ENCODE measurements at places on chromosomes 16 and 17.
A peak's percentile ranks its signal among the peaks of the same experiment; 100 is the strongest.

- no peak for DNase-seq
These were observed 146.0 kb downstream of the FTO start for GRCh38 chr16:53849994-53850393.

GRCh38 chr17:78249818-78250806 is 18.7 kb downstream of the TMEM235 start:
- DNase-seq, result no peak

DNA sequence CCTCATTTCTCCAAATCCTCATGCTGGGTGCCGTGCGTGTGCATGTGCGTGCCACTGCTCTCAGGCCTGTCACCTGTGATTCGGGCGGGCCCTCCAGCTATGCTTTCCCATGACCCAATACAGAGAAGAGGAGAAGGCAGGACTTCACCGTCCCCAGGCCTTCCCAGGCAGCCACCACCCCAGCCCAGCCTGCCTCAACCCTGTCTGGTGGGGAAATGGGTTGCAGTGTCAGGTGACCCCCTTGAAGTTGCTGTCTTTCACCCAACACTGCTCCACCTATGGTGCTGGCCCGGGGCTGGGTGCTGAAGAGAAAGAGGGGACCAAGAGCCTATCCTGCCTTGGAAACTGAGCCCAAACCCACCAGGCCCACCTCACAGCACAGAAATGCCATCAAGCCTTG is 94.7 kb downstream of the GOSR1 start:
- DNase-seq, result no peak

DNA sequence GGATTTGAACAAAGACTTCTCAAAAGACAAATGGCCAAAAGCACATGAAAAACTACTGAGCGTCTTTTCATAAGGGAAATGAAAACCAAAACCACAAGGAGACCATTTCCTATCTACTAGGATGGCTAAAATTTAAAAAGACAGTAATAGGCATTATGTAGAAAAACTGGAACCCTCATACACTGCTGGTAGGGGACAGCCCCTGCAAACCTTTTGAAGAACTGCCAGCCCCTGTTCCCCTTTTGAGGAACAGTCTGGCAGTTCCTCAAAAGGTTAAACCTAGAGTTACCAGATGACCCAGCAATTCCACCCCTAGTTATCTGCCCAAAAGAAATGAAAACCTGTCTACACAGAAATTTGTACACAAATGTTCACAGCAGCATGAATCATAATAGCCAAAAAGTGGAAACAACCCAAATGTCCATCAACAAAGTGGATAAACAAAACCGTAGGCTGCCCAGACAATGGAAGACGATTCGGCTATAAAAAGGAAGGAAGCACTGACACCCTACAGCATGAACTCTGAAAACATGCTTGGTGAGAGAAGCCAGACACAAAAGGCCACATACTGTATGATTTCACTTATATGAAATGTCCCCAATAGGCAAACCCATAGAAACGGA is 22.9 kb downstream of the CDIP1 start:
- DNase-seq, result no peak

DNA sequence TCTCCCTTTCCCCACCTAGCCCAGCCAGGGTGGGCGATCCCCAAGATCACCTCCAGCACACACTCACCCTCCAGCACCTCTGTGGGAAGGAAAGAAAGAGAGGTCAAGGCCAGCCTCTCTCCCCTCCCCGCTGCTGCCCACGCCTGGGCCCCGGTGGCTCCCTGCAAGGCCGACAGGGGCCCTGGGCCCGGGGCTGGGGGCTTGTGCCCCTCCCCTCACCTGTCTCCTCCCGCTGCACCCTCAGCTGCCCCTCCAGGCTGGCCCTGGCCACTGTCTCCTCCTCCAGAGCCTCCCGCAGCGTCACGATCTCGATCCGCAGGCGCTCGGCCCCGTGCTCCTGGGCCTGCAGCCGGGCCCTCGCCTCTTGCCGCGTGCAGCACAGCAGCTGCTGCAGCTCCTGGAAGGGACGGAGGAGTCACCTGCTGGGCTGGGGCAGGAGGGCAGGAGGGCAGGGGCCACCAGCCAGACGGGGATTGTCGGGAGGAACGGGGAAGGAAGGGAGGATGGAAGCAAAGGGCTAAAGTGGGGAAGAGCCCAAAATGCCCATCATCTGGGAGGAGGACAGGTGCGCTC is 19.2 kb downstream of the RABEP2 start:
- no peak for DNase-seq

DNA sequence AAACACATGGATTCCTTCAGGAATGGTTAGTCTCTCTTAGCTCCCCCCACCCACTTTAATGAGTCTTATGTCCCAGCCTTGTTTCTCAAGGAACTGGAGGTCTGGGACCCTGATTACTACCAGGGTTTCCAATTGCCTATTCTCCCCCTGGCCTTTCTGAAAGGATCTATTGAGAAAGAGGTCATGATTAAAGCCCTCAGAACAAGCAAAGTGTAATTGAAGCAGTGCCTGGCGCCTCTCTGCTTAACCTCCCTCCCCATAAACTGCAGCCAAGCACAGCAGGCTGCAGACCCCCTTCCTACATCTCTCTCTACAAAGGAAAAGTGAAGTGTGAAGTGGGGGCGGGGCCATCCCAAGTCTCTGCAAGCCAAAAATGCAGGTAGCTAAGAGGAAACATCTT is 159.7 kb upstream of the CDH11 start:
- no peak for DNase-seq

GRCh38 chr17:78823282-78824046 is 17.1 kb downstream of the USP36 start:
- no peak for DNase-seq

DNA sequence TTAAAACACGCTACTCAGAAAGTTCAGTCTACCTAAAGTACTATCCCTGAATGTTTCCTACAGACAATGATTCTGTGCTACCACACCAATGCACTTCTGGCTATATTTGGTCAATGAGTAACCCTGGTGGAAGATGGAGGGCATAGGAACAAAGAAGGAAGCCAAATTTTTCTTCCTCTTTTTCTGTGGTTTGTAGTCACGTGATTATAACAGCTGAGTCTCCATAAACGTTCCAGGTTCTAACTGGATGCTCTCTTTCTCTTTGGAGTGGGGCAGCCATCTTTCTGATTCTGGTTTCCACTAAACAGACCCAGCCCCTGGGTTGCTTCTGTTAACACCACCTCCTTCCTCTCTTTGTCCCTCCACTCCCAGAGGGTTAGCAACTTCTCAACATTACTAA is 274.9 kb downstream of the CDH11 start:
- DNase-seq, result no peak

- no peak for DNase-seq
These were observed 2.5 kb downstream of the SCNN1B start for GRCh38 chr16:23304620-23305019.

DNA sequence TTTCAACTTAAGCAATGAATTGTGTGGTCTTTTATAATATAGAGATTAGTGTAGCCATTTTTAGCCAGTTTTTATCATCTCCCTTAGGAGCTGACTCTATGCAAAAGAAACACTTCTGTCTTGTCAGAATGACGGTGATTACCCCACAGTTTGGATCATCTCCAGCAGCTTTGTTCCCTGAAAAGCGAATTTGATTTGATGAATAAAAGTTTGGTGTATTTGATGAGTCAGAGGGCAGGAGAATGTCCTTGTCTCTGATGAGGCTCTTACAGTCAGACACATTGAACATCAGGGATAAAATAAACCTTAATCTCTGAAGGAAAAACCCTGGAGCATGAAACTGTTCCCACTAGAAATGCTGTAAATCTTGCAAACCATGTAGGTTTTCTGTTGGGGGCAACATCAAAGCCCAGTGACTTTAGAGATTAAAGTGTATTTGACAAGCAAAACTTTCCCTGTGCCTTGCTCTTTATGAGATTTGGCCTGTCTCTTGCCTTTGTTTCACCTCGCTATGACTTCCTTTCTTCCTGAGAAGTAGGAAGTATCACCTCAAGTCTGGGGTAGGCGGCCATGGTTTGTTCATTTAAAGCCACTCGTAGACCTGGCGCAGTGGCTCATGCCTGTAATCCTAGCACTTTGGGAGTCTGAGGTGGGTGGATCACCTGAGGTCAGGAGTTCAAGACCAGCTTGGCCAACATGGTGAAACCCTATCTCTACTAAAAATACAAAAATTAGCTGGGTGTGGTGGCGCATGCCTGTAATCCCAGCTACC is 209.3 kb downstream of the FTO start:
- peak; percentile 62 for DNase-seq

GRCh38 chr17:76053246-76054111 is 18.8 kb downstream of the SRP68 start:
- DNase-seq, result peak; percentile 78

DNA sequence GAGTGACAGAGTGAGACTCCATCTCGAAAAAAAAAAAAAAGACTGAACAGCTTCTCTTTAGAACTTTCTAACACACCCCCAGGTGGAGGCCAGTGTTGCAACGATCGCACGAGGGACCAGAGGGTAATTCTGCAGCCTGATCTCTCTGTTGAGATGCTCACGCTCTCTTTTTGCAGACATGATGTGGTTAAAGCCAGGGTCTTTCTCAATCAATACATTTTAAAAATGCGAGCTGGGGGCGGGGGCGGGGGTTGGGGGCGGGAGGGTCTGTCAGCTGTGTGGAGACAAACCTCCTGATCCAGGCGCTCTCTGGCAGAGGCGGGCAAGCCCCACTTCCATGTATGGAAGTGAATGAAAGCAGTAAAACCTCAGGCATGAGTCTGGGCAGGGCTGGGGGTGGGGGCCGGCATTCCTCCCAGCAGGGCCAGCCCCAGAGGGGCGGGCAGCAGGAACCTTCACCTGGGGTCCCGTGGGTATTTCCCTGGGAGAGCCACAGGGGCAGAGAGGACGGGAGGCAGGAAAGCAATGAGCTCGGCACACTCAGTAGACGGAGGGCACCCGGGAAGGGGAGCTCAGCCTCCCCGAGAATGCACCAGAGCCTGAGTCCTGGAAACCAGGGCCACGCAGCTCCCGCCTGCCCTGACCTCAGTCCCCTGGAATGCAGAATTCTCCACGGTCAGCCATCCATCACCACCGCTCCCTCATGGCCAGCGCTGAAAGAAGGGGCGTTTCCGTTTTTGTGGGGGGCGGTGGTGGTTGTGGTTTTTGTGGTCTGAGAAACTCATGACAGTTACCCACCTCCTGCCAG is 28.0 kb downstream of the NXN start:
- peak; percentile 88 for DNase-seq

DNA sequence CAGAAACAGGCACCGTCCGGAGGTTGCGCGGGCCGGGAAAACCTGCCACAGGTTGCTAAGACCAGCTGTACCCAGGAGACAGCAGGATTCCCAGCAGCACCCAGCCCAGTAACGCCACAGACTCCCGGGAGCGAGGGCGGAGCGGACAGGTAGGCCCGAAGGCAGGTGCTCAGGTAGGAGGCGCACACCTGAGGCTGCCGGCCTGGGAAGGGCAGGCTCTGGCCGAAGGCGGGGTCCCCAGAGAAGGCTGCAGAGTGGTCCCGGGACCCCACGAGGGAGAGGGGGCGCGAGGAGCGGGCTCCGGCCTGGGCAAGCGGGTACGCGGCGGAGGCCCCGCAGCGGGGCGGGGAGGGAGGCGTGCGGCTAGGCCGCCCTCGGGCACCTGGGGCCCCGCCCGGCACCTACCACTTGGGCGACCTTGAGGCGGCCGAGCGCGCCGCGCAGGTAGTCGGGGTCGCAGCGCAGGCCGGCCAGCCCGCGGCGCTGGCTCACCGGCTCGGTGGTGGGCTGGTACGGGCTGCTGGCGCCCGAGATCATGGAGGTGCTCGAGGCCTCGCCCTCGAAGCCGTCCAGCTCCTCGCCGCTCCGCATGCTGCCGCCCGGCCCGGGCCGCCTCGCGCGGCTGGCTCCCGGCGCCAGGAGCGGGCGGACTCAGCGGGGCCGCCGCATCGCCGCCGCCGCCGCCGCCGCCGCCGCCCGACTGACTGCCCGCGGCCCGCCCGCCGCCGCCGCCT is 441 bp downstream of the CMTM4 start:
- peak; percentile 55 for DNase-seq

- DNase-seq, result peak; percentile 57
These were observed 16.9 kb downstream of the GRIN2C start for GRCh38 chr17:74842599-74843351.

DNA sequence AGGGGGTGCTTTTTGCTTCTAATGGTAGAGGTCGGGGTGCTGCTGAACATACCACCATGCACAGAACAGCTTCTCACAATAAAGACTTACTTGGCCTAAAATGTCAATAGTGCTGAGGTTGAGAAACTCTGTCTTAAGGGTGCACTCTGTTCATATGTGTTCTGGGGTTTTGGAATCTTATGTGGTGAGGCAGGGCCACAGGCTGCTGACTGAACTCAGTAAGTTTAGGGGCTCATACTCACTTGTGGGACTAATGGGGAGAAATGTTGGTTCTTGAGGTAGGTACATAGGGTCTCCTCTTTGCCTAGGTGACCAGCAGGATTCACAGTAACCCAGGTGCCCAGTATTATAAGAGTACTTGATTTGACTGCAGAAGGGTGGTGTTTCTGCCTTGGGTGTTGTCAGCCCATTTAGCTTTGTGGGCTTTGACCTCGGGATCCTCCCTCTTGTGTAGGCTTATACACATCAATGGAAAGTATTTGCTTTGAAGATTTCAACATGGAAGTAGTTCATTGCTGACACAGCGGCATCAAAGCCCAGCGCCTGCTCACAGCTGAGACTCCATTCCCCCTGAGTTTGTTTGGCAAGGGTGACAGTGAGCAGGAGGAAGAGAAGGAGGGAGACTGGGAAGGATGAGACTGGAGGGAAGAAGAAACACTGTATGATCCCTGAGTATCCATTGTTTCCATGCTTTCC is 17.2 kb downstream of the SLC7A6 start:
- no peak for DNase-seq

DNA sequence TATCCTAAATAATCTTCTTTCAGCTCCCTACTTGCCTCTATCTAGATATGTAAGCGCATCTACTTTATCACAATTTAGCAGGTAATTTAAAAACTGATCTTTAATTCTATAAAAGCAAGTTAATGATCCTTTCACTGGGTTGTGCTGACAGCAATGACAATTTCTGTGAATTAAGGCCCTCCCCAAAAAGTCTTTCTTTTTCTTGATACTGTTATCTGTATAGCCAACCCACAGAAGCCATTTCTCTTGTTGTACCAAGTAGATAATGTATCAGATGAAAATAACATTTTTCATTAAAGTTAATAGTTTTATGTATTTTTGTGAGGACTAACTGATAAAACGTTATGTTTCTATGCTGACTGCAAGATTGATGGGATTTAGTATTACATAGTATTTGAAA is 3.8 kb downstream of the ZPBP2 start:
- no peak for DNase-seq

DNA sequence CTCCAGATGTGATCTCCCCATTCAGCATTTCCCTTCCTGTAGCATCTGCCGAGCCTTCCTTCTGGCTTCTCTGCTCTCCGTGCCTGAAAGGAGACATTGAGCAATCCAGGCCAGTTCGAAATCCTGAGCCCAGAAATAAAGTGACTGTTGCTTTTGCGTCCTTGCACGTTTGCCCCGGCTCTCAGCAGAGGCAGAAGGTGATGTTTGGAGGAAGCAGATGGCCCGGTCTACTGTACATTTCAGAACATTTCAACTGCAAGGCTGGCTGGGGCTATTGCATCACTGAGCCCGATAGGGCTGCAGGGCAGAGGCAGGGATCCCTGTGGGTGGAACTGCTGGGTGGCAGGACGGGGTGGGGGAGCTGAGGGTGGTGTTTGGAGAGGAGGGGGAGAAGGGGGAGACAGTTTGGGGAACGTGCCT is 29.4 kb downstream of the IRF8 start:
- DNase-seq, result no peak

Data from RWPE1 (cell line).